ENCODE measurements at places on chromosomes 16 and 17.

DNA sequence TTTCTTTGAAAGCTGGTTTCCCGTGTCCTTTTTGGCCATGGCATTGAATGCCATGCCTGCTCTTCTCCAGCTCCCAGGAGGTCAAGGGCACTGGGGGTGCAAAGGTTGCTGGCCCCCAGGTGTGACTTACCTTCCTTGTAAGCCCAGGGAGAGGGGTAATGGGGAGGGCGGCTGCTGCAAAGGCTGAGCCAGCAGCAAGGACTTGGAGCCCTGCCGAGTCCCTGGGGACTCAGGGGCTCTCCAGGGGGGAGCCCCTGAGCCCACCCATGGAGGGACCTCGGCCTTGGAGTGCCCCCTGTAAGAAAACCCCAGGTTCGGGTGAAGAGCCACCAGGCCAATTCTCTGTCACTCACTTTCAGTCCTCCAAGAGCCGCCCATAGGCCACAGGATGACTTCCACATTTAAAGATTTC lies 5.9 kb upstream of the CCL22 start:
- DNase-seq = no peak

GRCh38 chr16:80175011-80175410 lies 365.8 kb upstream of the DYNLRB2 start:
- DNase-seq = no peak

DNA sequence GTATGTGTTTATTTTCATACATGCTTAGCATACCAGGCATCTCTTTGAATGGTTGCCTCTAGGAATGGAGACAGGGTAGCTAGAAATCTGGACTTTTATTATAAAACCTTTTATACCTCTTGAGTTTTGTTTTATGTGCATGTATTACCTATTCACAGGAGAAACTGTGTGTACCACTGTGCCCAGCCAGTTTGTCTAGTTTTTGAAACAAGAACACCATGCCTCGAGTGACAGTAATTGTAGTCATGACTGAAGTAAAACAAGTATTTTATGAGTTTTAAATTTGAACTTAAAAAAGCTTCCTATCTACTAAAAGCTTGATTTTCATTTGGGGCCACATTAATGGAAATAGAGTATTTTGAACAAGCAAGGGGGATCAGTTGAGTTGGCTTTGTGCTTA lies 57.4 kb downstream of the SNTB2 start:
- DNase-seq = no peak

GRCh38 chr16:57045694-57046381 lies 46.5 kb upstream of the CPNE2 start:
- DNase-seq = peak; percentile 40

DNA sequence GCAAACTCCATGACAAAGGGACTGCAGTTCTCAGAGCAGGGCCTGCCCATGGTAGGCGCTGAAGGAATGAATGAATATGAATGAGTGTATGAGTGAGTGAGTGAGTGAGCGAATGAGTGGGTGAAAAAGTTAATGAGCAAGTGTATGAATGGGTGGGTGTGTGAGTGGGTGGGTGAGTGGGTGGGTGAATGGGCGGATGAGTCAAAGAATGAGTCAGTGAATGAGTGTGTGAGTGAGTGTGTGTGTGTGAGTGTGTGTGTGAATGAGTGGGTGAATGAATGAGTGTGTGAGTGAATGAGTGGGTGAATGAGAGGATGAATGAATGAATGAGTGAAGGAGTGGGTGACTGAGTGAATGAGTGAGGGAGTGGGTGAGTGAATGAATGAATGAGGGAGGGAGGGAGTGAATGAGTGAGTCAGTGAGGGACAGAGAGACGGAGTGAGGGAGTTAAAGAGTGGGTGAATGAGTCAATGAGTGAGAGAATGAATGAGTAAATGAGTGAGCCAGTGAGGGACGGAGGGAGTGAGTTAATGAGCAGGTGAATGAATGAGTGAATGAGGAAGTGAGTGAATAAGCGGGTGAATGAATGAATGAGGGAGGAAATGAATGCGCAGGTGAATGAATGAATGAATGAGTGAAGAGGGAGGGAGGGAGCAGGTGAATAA lies 11.1 kb upstream of the CHMP6 start:
- no peak for DNase-seq

DNA sequence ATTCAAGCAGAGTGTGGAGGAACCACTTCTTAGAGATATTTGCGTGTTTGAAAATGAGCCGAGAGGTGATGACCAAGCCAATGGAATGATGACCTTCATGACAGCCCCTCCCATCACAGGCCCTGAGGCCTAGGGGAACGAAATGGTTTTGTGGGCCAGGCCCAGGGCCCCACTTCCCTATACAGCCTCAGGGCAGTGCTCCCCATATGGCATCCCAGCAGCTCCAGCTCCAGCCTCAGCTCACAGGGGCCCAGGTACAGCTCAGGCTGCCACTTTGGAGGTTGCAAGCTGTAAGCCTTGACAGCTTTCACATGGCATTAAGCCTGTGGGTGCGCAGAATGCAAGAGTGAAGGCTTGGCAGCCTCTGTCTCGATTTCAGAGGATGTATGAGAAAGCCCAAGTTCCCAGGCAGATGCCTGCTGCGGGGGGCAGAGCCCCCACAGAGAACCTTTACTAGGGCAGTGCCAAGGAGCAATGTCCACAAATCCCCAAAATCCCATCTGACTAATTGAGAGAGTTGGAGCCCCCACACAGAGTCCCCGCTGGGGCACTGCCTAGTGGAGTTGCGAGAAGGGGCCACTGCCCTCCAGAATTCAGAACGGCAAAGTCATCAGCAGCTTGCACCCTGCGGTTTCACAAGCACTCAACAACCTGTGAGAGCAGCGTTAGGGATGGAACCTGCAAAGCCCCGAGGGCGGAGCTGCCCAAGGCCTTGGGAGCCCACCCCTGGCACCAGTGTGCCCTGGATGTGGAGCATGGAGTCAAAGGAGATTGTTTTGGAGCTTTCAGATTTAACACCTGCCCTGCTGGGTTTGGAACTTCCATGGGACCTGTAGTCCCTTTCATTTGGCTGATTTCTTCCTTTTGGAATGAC lies 21.2 kb downstream of the CHMP6 start:
- no peak for DNase-seq

DNA sequence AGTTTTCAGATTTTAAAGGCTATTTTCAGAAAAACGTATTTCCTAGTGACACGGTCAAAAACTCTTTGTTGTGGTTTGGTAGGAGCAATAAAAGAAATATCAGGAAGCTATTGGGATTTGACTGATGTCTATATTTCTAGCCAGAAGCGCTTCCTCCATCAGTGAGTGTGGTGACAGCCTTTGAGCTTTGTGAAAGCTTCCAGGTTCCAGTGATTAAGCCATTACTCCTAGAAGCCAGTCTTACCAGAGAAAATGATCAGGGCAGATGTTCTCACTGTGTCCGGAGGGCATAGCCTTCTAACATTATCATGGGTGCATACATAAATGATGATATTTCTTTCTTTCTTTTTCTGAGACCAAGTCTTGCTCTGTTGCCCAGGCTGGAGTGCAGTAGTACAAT lies 39.6 kb downstream of the MAP2K6 start:
- no peak for DNase-seq

DNA sequence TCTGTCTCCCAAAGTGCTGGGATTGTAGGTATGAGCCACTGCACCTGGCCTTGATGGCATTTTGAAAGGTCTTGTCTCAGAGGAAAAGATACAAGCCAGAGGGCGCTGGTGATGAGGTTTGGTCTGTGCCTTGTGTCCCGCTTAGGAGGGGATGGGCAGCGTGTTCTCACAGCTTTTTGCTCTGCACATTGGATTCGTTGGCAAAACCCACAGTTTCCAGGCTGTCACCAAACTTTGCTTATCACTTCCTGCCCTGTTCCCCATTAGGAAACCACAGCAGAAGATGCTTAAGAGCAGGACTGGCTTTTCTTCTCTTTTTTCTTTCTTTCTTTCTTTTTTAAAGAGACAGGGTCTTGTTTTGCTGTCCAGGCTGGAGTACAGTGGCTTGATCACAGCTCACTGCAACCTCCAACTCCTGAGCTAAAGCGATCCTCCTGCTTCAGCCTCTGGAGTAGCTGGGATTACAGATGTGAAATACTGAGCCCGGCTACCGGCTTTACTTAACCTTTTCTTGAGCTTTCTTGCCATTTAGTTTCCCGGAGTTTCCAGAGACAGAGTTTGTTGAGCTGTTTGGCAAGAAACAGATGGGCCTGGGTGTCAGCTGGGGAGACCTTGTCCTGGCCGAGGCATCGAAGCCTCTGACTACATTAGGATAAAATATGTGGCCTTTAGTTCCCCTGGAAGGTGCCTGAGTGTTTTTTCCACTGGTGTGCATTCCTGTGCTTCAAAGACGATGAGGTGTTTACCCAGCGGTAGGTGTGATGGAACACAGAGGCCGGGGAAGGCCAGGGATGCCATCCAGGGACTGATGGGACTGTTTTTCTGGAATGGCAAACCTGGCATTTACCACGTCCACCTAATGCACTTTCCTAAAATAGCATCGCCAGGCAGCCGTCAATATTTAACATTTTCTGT lies 112.9 kb downstream of the ABCC1 start:
- DNase-seq = peak; percentile 20

DNA sequence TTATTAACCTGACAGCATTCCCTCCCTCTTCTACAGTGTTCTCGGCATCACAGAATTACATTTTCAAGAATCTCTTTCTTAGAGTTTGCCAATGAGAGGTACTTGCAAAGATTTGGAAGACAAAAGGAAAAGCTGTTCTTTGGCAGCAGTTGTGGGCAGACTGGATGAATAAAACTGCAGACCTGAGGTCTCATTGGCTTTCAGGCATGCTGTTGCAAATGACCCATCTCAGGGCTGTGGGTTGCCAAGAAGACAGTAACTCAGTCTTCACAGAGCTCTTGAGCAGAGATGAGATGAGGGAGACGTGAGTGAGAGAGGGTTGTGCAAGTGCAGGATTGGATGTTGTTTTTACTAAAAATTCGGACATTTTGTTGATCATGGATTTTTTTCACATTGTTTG lies 11.3 kb upstream of the USP31 start:
- no peak for DNase-seq

DNA sequence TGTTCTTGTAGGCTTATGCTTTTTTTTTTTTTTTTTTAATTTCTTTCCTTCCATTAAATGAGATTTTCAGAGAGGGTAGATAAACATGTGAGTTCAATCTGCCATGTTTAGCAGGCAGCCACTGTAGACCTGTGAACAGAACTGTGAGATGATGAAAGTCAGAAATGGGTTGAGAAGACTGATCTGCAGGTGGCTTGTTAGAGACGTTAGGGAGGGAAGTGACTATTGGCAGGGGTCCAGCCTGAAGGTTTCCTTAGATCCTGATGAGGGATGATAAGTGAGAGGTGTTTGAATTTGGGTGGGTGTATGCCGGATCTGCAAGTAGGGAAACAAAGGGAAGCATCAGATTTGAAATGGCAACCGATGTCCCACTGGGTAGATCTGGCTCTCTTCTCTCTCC lies 157.8 kb downstream of the HS3ST3B1 start:
- DNase-seq = no peak

Measured in GM19239 (cell line).